ENCODE measurements at places on chromosomes 3 and 15. TPM values are rescaled to one million over a fixed set of nuclear protein-coding genes. Genes with fewer than 3 reads are reported as not detected.

Gene SERPINI1
- 886 TPM for polyA plus RNA-seq

Gene COLQ
- polyA plus RNA-seq, result not detected

Gene GCNT3
- not detected for polyA plus RNA-seq

Gene CCR8
- polyA plus RNA-seq, result not detected

Gene MYLK
- 7.8 TPM for polyA plus RNA-seq

Gene ZNF660
- 2.2 TPM for polyA plus RNA-seq

Gene SSUH2
- not detected for polyA plus RNA-seq

Gene EDEM1
- 1.8 TPM for polyA plus RNA-seq

Gene REC114
- polyA plus RNA-seq, result not detected

Gene RPL4
- 356 TPM for polyA plus RNA-seq

Gene GNB4
- 4.8 TPM for polyA plus RNA-seq

Gene PTH1R
- 2.5 TPM for polyA plus RNA-seq

Gene GOLGA8T
- not detected for polyA plus RNA-seq

Gene ZNF502
- 2.6 TPM for polyA plus RNA-seq

Gene ZNF385D
- polyA plus RNA-seq, result 191 TPM

Gene RETNLB
- not detected for polyA plus RNA-seq

Gene GOLGA6L4
- 3.4 TPM for polyA plus RNA-seq

Gene CD200
- 59.0 TPM for polyA plus RNA-seq

Gene TMC3
- not detected for polyA plus RNA-seq

Gene EXD1
- polyA plus RNA-seq, result 0.78 TPM

Gene CLEC3B
- not detected for polyA plus RNA-seq

Gene FBXO40
- 0.84 TPM for polyA plus RNA-seq

Gene RTP1
- polyA plus RNA-seq, result not detected

Gene WWTR1
- 4.8 TPM for polyA plus RNA-seq

Gene MASP1
- polyA plus RNA-seq, result 1.0 TPM

Gene CD276
- 2.0 TPM for polyA plus RNA-seq

Gene RASL12
- not detected for polyA plus RNA-seq

Gene OXSR1
- 13.2 TPM for polyA plus RNA-seq

Gene SLC24A5
- polyA plus RNA-seq, result 0.47 TPM

Gene TTLL13
- 0.31 TPM for polyA plus RNA-seq

Gene STXBP5L
- polyA plus RNA-seq, result 13.7 TPM

Gene ITGA11
- 0.42 TPM for polyA plus RNA-seq

Gene CNTN4
- 49.9 TPM for polyA plus RNA-seq

Gene NBEAL2
- polyA plus RNA-seq, result not detected

Gene GRAMD2A
- polyA plus RNA-seq, result 0.29 TPM

Gene ASTE1
- 4.7 TPM for polyA plus RNA-seq

Gene SENP8
- 13.2 TPM for polyA plus RNA-seq

Gene FGF12
- polyA plus RNA-seq, result 149 TPM

Gene SLC38A3
- 4.2 TPM for polyA plus RNA-seq

Gene TUSC7
- polyA plus RNA-seq, result 5.7 TPM

Gene ISLR
- polyA plus RNA-seq, result 3.0 TPM

Gene GATA2
- polyA plus RNA-seq, result not detected

Gene GCSAM
- not detected for polyA plus RNA-seq

Data from Purkinje cell (primary cell).